ENCODE measurements at places on chromosomes 7 and 10.

DNA sequence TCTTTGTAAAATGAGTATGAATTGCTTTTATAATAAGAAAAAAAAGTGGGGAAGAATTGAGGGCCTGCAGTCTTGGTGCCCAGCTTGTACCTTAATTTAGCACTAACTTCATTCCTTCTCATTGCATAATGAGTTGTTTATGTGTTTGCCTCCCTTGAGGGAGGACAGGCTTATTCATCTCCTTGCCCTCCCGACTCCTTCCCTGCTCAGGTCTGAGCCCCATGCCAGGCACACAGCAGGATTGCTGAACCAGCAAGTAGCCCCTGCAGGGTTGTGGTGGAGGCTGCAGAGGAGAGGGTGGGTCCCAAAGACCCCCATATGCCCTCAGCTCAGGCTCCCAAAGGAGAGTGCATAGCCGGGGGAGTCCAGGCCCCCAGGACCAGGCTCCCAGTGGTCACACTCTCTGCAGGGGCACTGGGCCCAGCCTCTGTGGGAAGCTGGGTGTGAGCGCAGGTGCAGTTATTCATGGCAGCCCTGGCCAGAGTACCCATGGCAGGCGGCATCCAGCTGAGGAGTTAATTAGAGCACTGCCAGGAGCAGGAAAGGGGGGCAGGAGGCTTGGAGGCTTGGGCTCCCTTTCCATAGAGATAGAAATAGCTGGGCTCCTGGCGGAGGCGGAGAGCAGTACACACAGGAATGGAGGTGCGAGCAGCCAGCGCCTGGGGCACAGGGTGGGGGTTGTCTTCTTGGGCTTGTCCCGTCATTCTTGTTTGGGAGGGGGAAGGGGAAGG, 28.2 kb upstream of the GOLGA7B start:
- DNase-seq: no peak

- no peak for DNase-seq
Measured at GRCh38 chr7:16528520-16528919, 1.9 kb downstream of the LRRC72 start.

DNA sequence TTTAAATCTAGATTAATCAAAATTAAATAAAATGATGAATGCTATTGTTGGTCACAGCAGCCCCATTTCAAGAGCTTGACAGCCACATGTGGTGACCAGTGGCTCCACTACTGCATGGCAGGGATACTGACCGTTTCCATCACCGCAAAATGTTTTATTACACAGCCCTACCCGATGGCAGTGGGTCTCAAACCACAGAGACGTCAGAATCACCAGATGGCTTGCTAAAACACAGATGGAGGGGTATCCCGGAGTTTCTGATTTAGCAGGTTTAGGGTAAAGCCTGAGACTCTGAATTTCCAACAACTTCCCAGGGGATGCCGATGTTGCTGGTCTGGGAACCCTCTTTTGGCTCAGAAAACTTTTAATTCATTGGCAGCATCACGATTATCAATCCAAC, 47.9 kb downstream of the RSU1 start:
- DNase-seq: no peak

- DNase-seq: no peak
Measured at GRCh38 chr7:103752995-103753394, 236.5 kb downstream of the RELN start.

DNA sequence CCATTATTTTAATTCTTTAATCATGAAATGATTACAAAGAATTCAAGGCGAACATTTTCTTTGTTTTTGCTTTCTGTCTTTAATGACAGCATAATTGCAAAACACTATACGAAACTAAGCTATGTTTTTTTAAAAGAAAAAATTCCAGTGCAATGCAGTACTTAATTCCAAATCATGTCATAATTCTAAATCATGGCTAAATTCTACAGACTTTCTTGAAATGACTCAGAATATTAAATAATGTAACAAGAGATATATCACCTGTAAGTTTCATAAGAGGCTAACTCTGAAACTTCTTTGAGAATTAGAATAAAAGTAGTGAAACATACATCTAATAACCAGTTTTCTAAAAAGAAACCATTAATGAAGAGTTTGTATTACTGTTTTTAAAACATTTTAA, 671.6 kb downstream of the PARD3 start:
- DNase-seq: no peak

DNA sequence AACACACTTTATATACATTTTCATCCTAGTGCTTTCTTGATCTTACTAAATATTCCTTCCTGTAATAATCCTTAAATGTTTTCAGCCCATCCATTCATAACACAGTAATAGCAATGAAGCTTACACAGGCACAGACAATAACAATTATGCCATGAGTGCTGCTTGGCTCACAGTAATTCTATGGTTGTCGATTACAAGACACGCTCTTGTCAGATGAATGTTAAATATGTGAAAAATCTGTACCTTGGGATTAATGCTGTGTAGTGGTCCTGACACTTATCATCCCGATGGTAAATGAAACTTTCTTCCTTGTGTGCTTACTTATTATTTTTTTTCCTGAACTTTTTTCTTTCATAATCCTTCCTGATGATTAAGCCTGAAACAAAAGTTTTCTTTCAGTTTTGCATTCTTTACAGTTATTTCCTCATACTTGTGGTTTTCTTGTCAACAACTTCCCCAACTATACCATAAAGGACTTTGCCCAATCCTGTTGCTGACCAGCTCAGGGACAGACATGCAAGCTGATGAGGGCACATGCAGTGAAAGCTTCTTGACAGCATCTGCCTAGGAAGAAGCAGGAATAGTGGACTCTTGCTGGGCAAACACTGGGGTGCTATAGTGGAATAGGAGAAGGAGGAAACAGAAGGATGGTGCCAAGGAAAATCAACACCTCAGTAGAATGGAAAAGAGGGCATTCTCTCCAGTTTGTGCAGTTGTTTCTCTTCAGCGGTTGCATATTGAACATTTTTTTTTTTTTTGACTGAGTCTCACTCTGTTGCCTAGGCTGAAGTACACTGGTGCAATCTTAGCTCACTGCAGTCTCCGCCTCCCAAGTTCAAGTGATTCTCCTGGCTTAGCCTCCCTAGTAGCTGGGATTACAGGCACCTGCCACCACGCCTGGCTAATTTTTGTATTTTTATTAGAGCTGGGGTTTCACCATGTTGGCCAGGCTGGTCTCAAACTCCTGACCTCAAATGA, 6.7 kb upstream of the MGAM2 start:
- DNase-seq: no peak
